CD4-positive, alpha-beta T cell treated with Interleukin-6 at 100 ng/mL for 8 hours (primary cell): ENCODE measurements at places on chromosomes 3 and 15.

GRCh38 chr3:83863380-83863779 lies 1095.4 kb upstream of the CADM2 start:
- DNase-seq = no peak

DNA sequence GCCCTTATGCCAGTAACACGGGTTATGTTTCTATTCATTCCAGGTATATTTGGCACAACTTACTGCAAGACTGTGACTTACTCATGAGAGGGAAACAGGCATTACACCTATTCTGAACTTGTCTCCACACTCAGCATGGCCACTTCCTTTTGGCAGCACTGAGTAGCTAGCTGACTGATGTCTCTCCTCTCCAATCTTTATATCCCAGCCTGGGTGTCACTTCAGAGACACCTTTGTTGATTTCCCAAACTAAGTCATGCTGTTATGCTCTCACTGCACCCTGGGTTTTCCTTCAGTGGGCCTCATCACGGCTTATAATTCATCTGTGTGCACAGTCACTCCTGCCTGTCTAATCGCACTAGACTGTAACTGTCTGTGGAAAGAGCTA lies 114.8 kb downstream of the MYLK start:
- DNase-seq = no peak

- DNase-seq = no peak
Observed at GRCh38 chr3:61966200-61966599, 404.8 kb downstream of the PTPRG start.

GRCh38 chr3:107373896-107374295 lies 3.3 kb upstream of the CCDC54 start:
- DNase-seq = no peak

- no peak for DNase-seq
Observed at GRCh38 chr15:33955945-33956344, 12.4 kb upstream of the CHRM5 start.

DNA sequence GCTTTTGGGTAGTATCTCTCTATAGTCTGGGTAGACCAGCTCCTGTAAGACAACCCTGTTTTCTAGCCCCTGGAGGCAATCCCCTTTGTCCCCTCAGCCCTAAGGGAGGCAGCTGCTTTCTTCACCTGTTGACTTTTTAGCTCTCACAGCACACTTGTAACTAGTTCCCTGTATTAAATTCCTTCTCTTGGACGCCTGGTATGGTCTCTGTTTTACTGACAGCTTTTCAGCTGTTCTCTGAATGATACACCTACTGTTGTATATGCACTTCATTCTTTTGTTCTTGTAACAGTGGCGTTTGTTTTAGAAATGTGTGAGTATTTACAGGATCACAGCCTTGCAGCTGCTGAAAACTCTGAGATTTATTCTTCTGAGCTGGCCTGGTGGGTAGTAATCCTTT lies 413.0 kb upstream of the RBMS3 start:
- DNase-seq = no peak
